EH (cell line): ENCODE measurements at places on chromosomes 7 and 10.

DNA sequence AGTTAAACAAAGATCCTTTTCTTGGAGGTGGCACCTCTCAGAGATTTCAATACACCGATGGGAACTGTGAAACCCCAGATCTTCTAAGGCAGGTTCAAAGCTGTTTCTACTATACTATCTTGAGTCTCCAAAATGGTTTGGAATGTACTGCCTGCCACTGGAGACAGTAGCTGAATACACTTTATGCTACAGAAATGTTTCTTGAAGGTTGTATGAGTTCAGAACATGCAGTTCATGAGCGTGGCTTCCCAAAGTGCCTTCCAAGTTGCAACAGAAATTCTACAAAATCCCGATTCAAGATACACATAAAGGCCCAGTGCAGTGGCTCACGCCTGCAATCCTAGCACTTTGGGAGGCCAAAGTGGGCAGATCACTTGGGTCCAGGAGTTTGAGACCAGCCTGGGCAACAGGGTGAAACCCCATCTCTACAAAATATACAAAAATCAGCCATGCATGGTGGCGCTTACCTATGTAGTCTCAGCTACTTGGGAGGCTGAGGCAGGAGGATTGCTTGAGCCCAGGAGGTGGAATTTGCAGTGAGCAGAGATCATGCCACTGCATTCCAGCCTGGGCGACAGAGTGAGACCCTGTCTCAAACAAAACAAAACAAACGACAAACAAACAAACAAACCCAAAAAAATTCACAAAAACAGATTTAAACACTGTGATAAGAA is 36.3 kb downstream of the FAM171A1 start:
- no peak for DNase-seq

DNA sequence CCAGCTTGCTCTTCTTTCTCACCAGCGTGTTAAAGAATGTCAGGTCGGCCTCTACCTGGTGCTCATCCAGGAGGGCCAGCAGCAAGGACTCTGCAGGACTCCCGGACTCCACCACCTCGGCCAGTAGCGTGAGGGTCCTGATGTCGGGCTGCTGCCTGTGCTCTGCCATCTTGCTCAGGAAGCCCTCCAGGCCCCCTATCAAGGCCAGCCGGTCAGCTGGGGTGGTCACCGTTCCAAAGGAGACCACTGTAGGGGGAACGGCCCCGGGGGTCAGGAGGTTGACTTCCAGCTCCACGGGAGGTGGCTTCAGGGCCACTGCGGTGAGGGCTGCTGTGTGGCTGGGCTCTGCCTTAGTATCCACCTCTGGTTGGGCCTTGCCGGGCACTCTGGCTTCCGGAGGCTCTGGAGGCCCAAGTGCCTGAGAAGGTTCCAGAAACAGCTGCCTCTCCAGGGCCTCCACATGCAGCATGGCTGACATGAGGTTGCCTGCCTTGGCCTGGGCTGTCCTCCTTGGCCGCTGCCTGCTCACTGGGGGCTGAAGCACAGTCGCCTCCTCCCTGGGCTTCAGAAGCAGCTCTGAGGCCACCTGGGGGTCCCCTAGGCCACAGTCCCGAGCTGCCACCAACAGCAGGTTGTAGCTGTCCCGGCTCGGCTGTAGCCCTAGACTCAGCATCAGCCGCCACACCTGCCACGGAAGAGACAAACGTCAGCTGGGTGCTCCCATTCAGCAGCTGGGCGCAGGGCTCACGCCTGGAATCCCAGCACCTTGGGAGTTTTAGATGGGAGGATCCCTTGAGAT is 13.5 kb downstream of the PTCD1 start:
- no peak for DNase-seq

- DNase-seq = no peak
Measured at GRCh38 chr7:9097565-9098060, 664.2 kb downstream of the NXPH1 start.

DNA sequence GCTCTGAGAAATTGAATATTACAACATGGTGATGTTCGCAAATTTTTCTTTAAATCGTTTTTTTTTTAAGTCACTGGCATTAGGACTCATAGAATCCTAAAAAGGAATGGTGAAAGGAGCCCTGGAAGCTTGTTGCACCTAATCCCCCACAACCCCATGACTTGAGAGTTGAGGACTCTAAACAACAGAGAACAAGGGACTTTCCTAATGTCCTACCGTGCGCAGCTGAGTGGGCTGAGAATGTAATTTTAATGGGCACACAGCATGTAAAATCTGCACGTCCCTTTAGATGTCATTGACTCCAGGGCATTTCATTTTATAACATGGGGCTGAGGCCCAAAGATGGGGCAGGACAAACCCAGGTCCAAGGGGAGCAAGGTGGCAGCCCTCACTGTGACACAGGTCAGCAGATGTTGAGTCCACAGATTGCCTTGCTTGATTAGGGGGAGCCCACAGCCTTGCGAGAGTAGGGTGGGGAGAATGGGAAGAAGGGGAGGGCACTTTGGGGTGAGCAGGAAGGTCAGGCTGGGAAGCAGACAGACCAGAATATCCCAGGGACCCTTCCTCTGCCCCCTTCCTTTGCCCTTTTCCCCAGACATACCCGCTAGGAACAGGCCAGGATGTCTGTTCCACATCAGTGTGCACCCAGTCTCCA is 208.4 kb upstream of the ZMIZ1 start:
- DNase-seq = no peak

DNA sequence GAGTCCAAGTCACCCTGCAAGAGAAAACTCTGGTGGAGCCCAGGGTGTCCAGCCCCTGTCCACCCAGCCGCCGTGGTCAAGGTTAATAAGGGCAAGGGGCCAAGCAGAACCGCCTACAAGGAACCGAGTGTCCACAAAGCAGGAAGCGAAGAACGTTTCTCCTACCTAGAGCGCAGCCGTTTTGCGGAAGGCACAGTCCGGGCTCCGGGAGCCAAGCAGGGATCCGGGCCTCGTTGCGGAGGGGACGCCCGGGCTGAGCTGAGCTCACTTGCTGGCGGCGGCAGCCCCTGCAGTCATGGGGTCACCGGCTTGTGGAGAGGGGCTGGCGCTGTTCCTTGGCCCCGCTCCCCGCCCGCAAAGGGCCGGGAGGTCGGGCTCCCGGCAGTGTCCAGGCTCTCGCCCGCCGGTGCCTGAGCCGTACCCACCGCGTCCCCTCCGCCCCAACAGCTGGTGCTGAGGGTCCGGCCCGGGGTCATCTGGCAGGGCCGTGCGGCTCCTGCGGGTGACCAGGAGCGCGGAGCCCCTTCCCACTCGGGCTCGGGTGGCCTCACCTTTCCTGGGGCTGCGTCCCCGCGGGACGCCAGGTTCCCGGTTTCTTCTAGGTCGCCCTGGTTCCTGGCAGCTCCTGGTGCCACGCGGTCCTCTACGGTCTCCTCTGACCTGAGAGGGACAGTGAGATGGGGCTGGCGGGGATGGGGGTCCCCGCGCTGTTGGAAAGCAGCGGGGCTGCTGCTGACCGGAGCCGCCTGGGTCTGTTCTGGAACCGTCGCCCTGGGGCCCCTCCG is 14.0 kb upstream of the ZNF273 start:
- DNase-seq = peak; percentile 13

DNA sequence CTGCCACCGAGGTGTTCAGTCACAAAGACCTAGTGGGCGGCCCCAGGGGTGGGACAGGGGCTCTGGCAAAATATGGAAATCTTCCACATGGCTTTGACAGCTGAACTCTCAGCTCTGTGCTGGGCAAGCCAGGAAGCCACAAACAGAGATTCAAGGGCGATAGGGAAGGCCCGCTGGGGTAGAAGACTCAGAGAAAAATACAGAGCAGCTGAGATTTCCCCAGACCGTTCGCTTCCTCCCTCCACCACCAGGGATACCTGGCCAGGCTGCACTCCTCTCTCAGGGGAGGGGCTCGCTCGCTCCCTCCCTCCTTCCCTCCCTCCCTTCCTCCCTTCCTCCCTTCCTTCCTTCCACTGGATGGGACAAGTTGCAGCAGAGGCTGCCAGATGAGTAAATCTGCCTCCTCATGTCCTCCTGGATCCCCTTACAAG is 260.5 kb downstream of the PRPF18 start:
- no peak for DNase-seq

DNA sequence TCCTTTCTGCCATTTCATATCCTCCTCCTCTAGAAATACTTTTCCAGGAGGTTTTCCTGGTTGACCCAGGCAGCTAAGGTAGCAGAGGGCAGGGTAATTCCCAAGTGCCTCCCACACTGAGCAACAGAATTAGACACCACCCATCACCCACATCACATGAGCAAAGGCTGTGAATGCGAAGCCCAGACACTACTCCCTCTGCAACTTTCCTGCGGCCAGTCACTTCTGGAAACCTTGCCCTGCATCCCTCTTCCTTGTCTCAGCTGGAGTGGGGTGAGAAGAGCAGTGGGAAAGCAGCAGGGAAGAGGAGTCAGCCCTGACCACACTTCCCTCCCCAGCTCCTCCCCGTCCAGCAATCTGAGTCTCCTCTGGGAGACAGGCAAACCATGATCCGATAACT is 15.2 kb downstream of the TMEM176B start:
- no peak for DNase-seq

GRCh38 chr10:43114743-43115611 is 23.3 kb upstream of the CSGALNACT2 start:
- peak; percentile 12 for DNase-seq

DNA sequence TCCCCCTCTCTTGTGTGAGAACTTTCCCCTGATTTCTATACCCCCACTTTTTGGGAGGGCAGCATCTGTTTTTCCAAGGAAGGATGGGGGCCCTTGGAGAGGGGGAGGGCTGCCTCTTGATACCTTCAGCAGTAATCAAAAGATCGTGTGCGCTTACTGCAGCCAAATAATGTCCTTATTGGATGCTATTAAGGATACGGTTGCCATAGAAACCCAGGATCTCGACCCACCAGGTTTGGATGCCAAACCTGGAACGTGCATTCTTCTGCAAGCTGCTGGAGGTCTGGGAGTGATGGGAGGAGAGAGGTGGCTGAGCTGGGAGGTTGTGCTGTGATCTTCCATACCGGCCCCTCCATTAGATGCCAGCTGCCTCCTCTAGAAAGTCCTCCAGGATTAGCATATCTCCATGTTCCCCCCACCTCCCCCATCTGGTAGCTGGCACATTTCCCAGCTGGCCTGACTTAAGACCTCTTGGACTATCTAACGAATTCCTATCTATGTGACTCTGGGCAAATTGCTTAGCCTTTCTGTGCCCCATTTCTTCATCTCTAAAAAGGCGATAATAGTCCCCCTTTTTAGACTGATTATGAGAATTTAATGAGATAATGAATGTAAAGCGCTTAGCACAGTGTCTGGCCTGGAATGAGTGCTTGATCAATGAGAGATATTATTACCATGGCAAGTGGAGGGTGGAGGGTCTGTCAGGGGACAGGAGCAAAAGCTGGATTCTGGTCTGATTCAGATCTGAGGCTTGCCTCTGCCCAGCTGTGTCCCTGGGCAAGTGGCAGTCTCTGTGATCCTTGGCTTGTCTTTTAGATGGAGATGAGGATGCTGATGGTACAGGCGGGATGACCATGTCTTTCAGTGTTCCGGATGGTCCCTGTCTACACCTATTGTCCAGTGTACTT is 78.5 kb upstream of the PCBD1 start:
- peak; percentile 3 for DNase-seq

GRCh38 chr10:130570074-130570473 is 433.9 kb downstream of the GLRX3 start:
- DNase-seq = no peak

- DNase-seq = peak; percentile 82
Measured at GRCh38 chr10:74292871-74293427, 141.9 kb downstream of the ADK start.

DNA sequence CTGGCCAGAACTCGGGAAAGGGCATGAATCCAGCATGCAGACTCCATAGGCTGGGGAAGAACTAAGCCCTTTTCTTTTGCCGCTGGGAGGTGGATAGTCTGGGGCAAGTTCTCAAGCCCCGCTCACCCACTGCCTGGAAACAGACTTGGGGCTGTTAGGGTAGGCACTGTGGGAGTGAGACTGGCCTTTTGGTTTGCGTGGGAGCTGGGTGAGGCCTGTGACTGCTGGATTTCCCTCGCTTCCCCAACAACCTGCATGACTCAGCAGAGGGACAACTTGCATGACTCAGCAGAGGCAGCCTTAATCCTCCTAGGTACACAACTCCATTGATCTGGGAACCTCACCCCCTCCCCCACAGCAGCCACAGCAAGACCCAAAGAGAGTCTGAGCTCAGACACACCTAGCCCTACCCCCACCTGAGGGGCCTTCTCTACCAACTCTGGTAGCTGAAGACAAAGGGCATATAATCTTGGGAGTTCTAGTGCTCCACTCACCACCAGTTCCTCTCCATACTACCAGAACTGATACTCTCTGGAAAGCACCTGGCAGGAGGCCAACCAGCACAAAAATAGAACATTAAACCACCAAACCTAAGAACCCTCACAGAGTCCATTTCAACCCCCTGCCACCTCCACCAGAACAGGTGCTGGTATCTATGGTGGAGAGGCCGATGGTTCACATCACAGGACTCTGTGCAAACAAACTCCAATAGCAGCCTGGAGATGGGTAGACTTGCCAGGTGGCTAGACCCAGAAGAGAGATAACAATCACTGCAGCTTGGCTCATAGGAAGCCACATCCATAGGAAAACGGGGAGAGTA is 81.4 kb upstream of the LAMB4 start:
- peak; percentile 37 for DNase-seq

DNA sequence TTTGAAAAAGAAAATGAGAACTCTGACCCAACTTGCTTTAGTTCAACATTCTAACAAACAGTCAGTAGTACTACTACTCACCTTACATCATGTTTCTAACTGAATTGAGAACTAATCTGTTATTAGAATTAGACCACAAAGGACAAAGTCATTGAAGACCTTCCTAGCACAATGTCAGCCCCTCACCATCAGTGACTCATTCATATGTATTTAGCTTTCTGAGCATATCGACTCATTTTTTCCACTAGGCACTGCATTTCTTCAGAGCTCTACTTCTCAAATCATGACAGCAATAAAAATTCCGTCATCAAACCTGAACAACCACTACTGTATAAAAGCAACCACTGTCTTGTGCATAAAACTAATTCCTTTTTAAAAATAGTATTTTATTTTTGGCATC is 4.4 kb upstream of the LRRN3 start:
- DNase-seq = peak; percentile 35

GRCh38 chr7:114554781-114555537 is 140.3 kb downstream of the FOXP2 start:
- peak; percentile 18 for DNase-seq

DNA sequence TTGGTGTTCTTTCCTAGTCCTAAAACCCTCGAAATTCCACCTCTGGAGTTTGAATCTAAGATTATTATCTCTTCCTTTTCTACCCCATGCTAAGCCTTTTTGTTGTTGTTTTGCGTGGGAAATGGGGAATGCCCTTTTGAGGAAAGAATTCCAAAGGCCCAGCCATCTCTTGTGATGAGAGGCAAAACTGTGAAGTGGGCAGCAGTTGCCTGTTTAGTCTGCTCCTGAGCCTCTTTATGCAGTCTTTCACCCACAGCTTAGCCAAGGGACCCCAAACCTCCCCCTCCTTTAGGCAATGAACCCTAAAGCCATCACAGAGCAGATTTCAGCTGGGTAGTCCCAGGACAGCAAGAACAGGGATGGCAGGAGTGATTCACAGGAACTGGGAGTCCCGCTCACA is 95.5 kb downstream of the DNMBP start:
- peak; percentile 18 for DNase-seq

GRCh38 chr10:689452-690371 is at the start of gene DIP2C:
Gene DIP2C (minus strand): TSS chr10:689668. CDS start chr10:689578, 90 bp downstream.
- peak; percentile 85 for DNase-seq

GRCh38 chr7:47587351-47587750 is 5.4 kb upstream of the TNS3 start:
- peak; percentile 70 for DNase-seq
